Foreskin melanocyte (primary cell): ENCODE measurements at places on chromosomes 11 and 22.

GRCh38 chr11:72529068-72529467 is 94.7 kb upstream of the CLPB start:
- no peak for DNase-seq

- no peak for DNase-seq
These were observed 33.9 kb downstream of the PC start for GRCh38 chr11:66924272-66924671.

- no peak for DNase-seq
These were observed 151.4 kb downstream of the BLID start for GRCh38 chr11:121964591-121964990.

- DNase-seq = no peak
These were observed 30.9 kb downstream of the C22orf31 start for GRCh38 chr22:29030618-29031226.

DNA sequence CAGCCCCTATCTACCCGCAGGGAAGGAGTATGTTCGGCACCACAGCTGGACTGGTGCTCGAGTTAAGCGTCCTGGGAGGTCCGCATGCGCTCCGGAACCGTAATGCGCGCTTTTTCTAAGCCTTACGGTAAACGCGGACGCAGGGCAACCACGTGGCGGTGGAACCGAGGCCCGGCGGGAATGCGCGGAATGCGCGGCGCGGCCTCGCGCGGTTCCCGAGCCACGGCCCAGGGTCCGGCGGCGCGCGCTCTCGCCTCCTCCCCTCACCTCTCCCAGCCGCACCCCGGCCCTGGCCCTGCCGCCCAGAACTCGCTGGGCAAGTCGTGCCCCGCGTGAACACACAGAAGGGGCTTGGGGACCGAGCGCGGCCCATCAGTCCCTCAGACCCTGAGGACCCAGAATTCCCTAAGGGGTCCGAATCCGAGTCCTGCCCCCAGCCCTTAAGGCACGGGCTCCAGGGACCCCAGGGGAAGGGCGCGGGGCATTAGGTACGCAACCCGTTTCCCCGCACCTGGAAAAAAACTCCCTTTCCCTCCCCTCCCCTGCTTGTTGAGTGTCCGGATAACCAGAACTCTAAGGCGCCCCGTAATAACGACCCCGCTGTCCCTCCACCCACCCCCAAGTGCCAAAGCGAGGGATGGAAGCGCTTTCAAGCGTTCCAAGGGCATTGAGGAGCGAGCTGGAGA is 4.3 kb upstream of the CCND1 start:
- DNase-seq = peak; percentile 90

DNA sequence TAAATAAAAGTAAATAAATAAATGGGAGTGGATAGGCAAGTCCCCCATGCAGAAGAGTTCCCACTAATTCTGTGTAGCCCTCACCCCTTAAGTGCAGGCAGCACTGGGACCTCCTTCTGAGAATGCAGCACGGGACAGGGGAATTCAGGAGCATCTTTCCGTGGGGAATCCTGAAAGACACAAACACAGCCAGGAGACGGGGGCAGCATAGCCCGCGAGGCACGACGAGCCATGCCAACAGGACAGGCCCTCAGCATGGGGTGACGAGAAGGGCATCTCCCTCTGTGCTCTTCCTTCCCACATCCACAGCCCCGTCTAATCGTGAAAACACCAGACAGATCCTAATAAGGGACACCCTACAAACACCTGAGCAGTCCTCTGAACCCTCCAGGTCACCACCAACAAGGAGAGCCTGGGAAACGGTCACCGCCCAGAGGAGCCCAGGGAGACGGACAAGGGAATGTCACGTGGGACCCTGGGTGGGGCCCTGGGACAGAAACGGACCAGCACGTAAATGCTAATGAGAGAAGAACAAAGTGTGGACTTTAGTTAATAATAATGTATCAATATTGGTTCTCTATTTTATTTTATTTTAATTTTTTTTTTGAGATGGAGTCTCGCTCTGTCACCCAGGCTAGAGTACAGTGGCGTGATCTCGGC is 6.8 kb downstream of the KRTAP5-5 start:
- no peak for DNase-seq

DNA sequence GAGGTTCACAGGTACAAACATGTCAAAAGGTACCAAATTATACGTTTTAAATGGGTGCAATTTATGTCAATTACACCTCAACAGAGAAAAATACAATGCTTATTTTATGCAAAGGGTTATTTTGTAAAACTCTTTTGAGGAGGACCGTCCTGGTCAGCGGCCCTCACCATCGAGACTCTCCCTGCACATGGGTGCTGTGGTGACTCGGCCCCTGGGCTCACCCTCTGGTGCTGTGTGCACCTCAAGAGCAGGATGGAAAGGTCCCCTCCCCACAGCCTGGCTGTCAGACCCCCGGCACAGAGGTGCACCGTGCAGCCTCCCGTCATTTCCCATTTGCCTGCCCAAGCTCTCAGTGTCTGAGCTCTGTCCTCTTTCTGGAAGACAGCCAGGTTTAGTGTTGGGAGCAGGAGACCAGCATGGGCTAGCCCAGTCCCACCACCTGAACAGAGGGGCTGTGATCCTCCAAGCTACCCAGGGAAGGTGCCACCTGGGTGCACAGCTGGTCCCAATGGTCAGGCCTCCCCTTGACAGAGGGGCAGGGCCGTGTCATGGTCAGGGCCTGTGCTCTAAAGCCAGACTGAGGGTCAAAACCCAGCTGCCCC is 41.8 kb upstream of the PRODH start:
- no peak for DNase-seq

DNA sequence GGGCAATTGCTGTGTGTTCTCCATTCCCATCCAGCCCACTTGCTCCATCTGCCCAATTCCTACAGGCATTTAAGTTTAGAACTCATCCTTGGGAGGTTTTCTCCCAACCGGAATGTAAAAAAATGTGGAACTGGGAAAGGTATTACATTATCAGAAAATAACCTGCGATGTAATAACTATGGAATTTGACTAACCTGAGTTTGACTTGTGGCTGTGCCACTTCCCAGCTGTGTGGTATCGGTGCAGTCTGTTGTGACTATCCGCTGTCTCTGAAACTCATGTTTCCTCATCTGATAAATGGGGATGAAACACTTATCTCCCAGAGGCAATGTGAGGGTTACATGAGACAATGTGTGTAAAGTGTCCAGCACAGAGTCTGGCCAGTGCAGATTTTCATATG is 77.6 kb downstream of the TENM4 start:
- DNase-seq = no peak

DNA sequence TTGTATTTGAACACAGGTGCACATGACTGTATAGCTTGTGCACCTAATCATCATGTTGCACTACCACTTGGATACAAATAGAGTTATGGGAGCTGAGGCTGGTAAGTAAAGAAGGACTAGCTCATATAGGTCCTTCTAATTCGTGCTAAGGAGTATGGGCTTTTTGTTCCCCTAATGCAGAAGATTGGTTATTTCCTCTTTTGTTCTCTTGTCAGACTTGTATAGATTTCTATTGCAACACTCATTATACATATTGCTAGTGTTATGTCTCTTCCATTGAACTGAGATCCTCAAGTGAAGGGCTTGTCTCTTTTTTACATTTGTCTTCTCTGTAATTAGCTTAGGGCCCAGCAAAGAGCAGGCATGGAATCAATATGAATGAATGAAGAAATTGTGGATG is 54.1 kb upstream of the ARHGAP20 start:
- no peak for DNase-seq

GRCh38 chr11:82936261-82936660 is 34.7 kb downstream of the DDIAS start:
- no peak for DNase-seq

- DNase-seq = no peak
These were observed 12.9 kb downstream of the NEAT1 start for GRCh38 chr11:65435411-65435931.

DNA sequence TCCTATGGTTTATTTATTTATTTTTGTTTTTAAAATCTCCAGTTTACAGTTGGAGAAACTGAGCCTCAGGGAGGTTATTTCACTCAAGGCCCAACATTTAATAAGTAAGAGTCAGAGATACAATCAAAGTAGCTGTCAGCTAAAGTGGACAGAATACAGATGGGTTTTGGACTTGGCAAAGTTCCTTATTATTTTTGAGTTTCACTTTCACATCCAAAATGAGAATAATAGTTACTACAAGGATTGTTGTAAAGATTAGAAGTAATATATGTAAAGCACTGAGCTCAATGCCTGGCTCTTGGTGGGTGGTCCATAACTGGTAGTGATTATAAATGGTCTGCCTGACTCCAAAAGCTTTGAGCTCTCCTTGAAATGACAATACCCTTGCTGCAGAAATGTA is 87.5 kb upstream of the SESN3 start:
- no peak for DNase-seq

DNA sequence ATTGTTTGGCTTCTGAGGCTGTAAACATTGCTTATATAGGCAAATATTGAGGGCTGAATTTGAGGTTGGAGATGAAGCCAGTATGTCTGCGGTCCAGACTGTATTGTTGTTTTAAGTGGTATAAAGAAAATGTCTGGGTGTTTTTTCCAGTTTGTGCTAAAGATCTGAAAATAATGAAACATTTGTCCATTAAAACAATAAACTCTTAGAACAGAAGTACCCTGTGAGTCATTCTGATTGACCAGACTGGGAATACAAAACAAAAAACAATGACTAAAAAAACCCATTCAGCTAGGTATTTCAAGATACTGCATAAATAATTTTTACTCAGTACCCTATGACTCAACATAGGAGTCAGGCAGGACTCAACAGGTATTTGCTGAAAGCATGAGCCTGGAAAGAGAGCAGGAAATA is 20.4 kb downstream of the ALKBH8 start:
- peak; percentile 75 for DNase-seq

DNA sequence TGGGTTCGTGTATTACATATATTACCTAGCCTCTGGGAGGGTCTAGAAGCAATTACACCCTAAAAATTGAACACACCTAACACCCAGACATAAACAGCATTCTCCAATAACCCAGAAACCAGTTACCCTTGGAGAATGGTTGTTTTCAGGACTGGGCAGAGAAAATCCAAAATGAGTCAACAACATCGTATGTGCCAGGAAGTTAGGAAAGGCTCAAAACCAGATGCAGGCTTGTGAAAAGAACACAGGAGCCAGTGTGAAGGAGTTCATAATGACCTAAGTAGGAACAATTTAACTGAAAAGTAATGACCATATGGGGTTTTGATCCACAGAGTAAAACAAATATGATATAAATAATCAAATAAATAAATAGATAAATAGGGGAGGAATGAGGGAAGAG is 5.1 kb upstream of the CLPB start:
- no peak for DNase-seq

DNA sequence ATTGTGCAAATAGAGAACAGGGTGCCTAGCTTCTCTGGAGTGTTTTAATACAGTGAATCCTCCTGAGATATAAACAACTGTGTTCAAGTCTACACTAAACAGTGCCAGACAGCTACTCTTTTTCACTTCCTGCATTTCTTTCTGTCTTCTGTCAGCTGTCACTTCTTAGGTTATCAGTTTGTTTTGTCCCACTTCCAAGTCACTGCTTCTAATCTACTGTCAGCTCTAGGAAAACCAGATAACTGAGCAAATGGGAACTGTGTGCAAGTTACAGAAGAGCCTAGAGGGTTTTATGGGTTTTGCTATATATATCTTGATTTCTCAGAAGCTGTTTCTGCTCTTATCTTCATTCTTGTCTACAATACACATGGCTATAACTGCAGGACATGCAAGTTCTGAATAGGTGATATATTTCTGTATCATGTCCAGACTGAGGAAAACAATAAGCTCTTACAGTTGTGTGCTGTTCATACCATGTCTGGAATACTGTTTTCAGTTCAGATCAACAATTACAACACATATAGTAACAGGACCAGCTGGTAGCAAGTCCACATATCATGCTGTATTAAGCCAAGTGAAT is 5.8 kb downstream of the PITPNB start:
- DNase-seq = no peak

- no peak for DNase-seq
These were observed 130.4 kb downstream of the C11orf87 start for GRCh38 chr11:109552376-109552775.

- DNase-seq = no peak
These were observed 84.5 kb downstream of the DHCR7 start for GRCh38 chr11:71363721-71364120.

DNA sequence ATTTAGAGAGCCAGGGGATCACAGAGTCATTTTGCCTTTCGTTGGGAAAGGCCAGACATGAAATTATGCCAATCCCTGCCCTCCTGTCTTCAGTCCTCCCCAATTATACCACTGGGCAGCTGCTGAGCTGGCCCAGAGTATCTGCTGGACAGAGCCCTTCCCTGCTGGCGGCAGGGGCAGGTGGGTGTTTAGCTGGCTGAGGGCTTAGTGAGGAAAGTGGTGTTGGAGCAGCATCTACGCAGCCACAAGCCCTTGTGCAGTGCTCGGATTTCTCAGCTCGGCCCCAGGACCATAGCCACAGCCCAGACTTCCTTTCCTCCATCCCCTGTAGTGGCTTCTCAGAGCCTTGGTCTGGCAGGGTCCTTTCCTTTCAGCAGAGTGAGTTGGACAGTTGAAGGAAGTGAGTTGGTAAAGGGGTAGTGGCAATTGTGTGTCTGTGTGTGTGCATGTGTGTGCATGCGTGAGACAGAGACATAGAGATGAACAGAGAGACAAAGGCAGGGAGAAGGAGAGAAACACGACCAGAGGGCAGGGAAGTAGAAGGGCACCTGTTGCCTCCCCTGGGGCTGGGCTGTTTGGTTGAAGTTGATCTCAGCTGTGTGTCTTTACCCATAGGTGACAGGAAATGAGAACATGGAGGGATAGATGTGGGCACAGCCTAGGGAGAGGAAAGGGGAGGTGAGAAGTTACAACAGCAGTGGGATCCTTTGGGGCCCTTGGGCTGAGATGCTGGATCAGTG is 66.2 kb downstream of the GRIK4 start:
- no peak for DNase-seq

GRCh38 chr11:86160541-86161149 is 83.9 kb upstream of the EED start:
- DNase-seq = no peak

DNA sequence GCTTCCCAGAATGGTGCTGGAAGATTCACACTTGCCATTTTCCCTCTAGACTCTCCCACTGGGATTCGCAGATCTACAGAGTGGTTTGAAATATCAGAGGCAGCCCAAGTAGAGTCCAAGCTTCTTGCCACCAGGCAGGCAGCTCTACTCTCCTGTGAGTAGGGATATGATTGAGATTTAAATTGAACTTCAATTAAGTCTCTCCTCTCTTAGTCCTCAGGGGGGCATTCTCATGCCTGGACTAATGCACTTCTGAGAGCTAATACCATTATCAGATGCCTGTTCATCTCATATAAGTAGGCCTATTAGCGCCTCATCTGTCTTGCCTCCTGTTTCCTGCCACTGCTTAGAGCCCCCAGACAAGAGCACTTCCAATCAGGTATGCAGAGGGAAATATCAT is 25.5 kb upstream of the AMPD3 start:
- no peak for DNase-seq

- no peak for DNase-seq
These were observed 2.2 kb downstream of the TMEM80 start for GRCh38 chr11:697811-698311.

GRCh38 chr11:58567889-58568512 is 7.7 kb downstream of the LPXN start:
- peak; percentile 56 for DNase-seq

GRCh38 chr11:40338739-40339138 is 1120.7 kb downstream of the LRRC4C start:
- no peak for DNase-seq
